Common myeloid progenitor, CD34-positive (primary cell): ENCODE measurements at places on chromosomes 1 and 21.

DNA sequence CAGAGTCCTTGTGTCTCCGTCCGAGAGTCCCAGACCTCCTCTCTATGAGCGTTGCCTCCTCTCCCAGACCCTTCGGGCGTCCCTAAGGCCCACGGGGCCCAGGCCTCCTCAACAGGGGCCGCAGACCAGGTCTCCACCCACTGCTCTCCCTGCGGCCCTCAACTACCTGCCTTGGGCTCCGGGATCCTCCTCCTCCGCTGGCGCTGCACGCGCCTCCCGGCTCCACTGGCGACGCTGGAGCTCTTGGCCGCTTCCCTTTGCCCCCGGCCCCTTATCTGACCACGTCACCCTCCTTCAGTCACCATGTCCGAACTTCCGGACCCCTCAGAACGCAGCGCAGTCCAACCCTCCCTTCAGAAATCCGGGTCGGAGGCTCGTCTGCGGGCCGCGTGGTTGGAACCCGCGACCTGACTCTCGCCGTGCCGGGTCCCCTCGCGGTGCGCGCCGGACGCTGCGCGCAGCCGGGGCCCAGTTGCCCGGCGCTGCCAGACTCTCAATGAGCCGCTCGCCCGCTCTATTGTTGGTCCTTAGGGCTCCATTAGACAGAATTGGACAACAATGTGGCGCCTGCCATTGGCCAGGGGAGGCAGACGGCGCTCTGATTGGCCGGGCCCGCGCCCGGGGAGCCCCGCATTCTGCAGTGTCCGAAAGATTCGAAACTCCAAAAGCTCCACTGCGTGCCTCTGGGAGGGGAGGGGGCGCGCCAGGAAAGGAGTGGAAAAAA, at the start of gene DMRTA2:
TSS of gene DMRTA2 (minus strand) at position 498 of the 724 bp plus-strand sequence. CDS start 1,907 bp downstream, outside the sequence.
- no peak for DNase-seq

- DNase-seq, result no peak
These were observed 23.4 kb downstream of the ZNF678 start for GRCh38 chr1:227586733-227587132.

- no peak for DNase-seq
These were observed 227.5 kb downstream of the HMCN1 start for GRCh38 chr1:185961664-185962063.

GRCh38 chr1:28326984-28327383, 1.9 kb upstream of the MED18 start:
- DNase-seq, result no peak

- no peak for DNase-seq
These were observed 510.5 kb downstream of the PLPP3 start for GRCh38 chr1:56068908-56069307.

GRCh38 chr1:40766560-40766959, 17.0 kb upstream of the KCNQ4 start:
- DNase-seq, result no peak

DNA sequence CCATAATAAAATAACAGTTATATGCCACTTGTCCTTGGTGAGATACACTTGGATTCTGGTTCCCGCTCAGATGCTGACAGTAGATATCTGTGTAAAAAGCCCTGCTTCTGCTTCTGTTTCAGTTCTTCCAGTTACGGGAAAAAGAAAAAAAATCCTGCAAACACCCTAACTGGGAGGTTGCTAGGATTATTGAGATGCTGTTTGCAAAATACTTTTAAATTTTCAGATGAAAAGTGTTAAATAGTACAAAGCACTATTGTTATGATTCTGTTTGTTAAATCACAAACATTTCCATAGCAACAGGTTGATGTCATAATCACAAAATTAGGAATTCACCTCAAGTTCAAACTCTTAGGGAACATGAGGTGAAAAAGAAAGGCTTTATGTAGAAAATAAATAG, 232.3 kb downstream of the HMCN1 start:
- no peak for DNase-seq

GRCh38 chr1:186871784-186872183, 43.0 kb downstream of the PLA2G4A start:
- no peak for DNase-seq

DNA sequence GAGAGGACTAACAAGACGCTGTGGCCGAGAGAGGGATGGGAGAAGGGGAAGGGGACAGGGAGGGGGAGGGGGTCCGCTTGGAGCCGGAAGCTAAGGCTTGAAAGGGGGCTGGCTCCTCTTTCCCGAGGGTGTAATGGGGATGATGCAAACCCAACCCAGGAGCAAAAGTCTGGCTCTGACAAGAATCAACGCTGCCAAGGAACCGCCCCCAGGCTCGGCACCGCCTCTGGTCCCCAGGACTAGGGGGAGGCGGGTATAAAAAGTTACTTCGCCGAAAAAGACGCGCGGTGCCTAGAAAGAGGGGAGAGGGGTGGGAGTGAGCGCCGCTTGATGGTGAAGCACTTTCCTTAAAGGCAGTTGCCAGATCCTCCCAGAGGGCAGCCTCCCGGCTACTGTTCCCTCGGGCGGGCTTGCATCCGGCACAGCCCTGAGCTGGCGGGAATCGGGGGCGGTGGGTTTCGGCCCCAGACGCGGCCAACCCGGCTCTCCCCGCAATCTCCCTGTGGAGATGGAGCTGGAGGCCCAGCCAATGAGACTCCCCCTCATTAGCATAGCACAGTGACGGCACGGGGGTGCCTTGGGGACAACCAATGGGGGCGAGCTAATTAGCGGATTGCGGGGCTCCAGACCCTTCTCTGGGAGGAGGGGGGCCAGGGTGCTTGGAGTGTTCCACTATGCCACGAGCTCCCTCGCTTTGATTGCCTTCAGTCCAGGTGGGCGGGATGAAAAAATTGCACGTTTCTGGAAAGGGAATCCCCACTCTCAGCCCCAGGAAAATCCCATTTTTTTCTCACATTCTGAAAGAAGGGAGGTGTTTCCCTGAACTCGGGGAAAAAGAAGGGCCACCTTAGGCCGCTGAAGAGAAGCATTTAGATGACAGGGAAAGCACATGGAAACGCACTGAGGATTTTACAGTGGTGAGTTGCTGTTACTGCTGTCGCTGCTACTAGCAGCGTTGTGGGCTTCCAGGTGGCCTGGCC, at the start of gene KCNT2:
TSS of gene KCNT2 (minus strand) at position 51 of the 980 bp plus-strand sequence. CDS start 131 bp downstream, outside the sequence.
- peak; percentile 61 for DNase-seq

- no peak for DNase-seq
These were observed 9.4 kb upstream of the SAMD11 start for GRCh38 chr1:914131-914890.

DNA sequence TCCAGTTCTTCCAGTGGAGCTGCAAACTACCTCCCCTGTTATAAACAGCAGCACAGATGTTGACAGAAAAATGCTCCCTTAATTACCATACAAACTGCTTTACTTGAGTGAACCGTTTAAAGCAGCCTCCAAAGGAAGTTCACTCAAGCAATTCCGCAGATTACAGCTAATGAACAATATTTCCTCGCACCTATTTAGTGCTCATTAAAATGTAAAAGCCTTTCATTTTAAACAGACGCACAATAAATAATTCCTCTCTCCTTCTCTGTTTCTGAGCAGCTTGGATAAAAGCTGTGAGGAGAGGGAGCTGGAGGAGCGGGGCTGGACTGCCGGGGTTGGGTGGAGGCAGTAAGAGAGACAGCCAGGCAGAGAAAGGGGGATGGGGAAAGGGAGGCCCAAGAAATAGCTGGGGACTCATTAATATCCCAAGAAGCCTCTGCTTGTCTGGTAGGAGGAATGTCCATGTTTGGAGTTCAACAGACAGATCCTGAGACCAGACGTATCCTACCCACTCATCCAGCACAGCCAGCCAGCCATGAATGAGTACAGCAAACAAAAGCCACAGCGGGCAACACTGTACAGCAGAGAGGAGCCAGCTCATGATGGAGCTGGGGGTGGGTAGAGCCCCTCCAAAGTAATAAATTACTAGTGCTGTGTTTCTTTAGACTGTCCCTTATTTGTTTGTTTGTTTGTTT, 227.7 kb downstream of the GPATCH2 start:
- DNase-seq, result no peak

DNA sequence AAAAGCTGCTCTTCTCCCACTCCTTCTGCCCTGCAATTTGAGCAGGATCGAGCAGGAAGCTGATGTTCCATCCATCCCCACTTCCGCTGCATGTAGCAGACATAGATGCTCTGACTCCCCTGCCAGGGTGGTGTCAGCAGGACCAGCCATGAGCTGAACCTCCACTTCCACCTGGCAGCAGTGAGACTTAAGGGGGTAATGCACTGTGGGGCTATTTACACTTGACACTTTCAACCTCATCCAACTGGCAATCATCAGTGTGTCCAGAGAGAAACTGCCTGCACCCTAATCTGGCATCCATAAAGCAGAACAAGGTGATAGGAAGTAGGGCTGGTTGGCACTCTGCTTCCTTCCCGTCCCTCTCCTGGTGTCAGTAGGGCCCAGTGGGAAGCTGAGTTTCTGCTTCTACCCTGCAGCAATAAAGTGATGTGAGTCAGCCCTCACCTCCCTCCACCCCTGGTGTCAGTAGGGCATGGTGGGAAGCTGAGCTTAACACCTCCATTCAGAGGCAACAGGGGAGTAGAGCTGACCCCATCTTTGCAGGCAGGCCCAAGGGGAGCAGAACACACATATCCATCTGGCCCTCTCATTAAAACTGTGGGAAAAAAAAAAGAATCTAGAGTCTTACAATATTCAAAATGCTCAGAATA, 272.3 kb downstream of the PTPRU start:
- DNase-seq, result no peak

- no peak for DNase-seq
These were observed 5.8 kb downstream of the LAMC2 start for GRCh38 chr1:183191833-183192232.

- no peak for DNase-seq
These were observed 1817.4 kb downstream of the MRPL39 start for GRCh38 chr21:23789864-23790263.

- no peak for DNase-seq
These were observed 86.9 kb downstream of the IER5 start for GRCh38 chr1:181175356-181175910.

DNA sequence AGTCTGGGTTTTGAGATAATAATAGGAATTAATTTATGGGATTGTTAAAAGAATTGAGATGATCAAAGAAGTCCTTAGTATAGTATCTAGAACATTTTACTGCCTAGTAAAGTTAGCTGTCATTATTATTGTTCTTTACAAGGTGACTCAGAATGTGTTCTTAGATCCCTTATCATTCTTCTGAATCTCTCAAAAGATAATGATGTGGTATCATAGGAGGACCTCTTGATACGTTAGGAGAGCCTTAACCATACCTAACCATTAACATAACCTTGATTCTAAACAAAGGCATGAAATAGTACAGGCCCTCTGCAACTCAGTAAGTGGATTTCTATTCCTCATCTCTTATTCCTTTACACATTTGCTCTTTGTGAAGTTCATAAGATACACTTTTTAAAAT, 246.6 kb upstream of the CACYBP start:
- no peak for DNase-seq

DNA sequence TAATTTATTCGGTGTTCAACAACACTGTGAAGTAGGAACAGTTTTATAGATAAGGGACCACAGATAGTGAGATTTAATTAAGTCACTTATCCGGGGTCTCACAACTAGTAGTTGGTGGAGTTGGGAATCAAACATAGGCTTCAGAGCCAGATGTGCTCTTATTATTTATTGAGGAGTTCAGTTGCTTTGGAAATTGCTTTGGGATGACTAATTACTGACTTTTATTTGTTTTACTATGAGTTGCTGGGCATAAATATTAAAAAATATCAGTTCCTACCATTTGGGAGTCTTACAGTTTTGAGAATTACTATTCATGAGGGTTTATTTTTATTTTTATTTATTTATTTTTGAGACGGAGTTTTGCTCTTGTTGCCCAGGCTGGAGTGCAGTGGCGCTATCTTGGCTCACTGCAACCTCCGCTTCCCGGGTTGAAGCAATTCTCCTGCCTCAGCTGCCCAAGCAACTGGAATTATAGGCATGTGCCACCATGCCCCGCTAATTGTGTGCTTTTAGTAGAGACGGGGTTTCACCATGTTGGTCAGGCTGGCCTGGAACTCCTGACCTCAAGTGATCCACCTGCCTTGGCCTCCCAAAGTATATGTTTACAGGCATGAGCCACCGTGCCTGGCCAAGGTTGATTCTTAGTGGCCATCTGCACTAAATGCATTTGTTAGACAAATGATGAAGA, 27.7 kb downstream of the THRAP3 start:
- no peak for DNase-seq

- DNase-seq, result no peak
These were observed 11.6 kb upstream of the AKR7A3 start for GRCh38 chr1:19300211-19300610.

GRCh38 chr1:22238356-22239224, 95.7 kb upstream of the WNT4 start:
- DNase-seq, result no peak

GRCh38 chr1:62181532-62181931, 13.1 kb upstream of the L1TD1 start:
- DNase-seq, result no peak

DNA sequence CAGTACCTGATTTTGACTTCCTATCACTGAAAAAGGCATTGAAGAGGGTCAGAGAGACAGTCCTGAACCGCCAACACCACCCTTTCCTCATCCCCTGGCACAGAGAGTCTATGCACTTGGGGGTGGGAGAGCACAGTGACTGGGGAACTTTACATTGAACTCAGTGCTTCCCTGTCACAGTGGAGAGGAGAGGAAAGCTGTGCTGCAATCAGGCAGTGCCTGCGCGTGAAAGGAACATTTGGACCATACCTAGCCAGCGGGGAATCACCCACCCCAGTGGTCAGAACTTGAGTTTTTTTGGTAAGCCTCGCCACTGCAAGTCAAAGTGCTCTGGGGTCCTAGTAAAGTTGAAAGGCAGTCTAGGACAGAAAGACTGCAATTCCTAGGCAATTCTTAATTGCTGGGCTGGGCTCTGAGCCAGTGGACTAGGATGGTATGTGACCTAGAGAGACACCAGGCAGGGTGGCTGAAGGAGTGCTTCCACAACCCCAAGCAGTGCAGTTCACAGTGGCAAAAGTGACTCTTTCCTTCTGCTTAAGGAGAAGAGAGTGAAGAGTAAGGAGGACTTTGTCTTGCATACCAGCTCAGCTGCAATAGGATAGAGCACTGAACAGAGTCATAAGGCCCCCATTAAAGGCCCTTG, 9.4 kb upstream of the HENMT1 start:
- no peak for DNase-seq

DNA sequence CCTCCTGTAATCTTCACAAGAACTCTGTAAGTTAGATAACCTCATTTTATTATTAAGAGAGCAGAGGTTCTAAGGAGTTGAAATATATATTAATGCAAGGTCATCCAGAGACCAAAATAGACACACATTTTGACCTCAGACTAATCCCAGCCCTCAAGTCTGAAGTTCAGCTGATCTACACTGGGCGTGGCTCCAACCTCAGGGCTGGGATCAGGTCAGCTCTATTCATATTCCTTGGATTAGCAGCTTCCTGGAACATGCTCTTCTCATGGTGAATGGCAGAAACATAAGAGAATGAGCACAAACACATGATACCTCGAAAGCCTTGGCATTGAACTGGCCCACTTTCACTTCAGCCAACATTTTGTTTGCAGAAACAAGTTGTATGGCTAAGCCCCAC, 200.8 kb upstream of the ST6GALNAC5 start:
- DNase-seq, result no peak

DNA sequence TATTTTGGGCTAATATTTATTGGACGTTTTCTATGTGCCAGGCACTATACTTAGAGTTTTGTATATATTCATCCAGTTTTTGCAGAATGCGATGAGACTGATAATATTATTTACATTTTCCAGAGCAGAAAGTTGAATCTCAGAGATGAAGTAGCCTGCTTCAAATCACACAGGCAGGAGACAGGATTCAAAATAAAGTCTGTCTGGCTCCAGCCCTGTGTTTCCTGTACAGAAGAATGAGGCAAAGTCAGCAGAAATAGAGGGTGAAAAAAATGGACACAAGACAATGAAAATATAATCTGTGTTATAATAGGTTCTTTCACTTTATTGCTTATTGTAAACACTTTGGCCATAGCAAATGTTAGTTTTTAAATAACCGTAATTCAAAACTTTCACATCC, 107.2 kb downstream of the CYYR1 start:
- no peak for DNase-seq
